ENCODE measurements at places on chromosomes 1 and 21. TPM values are rescaled to one million over a fixed set of nuclear protein-coding genes. Genes with fewer than 3 reads are reported as not detected.

The GIPC2 gene
- polyA plus RNA-seq: 0.94 TPM

The POMGNT1 gene
- polyA plus RNA-seq: 47.4 TPM

The IVNS1ABP gene
- polyA plus RNA-seq: 59.9 TPM

The PTCH2 gene
- 10.0 TPM for polyA plus RNA-seq

The CCDC17 gene
- polyA plus RNA-seq: 1.8 TPM

The CFHR3 gene
- polyA plus RNA-seq: 1.7 TPM

The RAP1GAP gene
- polyA plus RNA-seq: 1.4 TPM

The C1QC gene
- polyA plus RNA-seq: 50.3 TPM

The S100A8 gene
- 12.5 TPM for polyA plus RNA-seq

The TMEM79 gene
- 5.0 TPM for polyA plus RNA-seq

The SPRR1A gene
- not detected for polyA plus RNA-seq

The ETV3L gene
- polyA plus RNA-seq: not detected

The CR1L gene
- not detected for polyA plus RNA-seq

The FMOD gene
- 54.8 TPM for polyA plus RNA-seq

The KCNN3 gene
- polyA plus RNA-seq: 11.8 TPM
